Breast epithelium (tissue), 4 donors: ENCODE measurements at places on chromosomes 11 and 22. TPM values are rescaled to one million over a fixed set of nuclear protein-coding genes. Genes with fewer than 3 reads are reported as not detected.

GRCh38 chr11:22337596-22338485 is at the start of gene SLC17A6:
Gene SLC17A6 (plus strand): TSS chr11:22338381. CDS start chr11:22338534, 153 bp downstream.
- no peaks in the 10 kb centered on the region for H3K4me1 ChIP-seq
- H3K4me3 ChIP-seq: no peak within 1 kb of the TSS
- no peak within 1 kb of the TSS for H3K27ac ChIP-seq

DNA sequence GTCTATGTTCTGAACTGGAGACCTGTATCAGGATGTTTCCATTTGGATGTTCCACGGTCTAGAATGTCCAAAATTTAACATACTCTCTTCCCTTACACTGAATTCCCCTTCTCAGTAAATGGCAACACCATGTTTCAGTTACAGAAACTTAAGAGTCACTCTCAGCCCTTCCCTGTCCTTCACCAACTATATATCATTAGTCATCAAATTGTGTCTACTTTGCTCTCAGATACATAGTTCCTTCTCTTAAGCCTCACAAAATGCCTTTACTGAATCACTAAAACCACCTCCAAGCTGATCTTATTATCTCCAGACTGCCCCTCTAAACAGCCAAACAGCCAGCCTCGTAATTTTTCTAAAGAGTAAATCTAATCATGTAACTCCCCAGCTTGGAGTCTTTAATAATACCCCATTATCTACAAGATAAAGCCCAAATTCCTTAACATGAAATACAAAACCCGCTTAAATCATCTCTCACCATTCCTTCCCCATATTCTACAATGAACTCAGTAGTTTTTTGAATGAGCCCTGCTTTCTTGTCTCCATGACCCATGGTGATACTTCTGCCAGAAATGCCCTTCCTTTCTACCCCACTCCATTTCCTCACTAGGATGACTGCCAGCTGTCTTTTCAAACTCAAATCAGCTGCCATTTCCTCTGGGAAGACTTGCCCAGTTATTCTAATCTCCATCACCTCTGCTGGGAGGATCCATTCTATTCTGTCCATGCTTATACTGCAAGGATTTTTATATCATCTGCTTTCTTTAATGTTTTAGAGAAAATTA is 102.7 kb upstream of the ARHGAP42 start:
- no peaks in the 10 kb centered on the region for H3K27me3 ChIP-seq
- H3K36me3 ChIP-seq: no peaks in the 10 kb centered on the region
- no peaks in the 10 kb centered on the region for H3K4me1 ChIP-seq
- H3K4me3 ChIP-seq: no peak overlapping the region
- no peak overlapping the region for H3K27ac ChIP-seq
- DNase-seq: no peak

Gene VSIG10L2
- total RNA-seq: not detected

Gene UPK3A
- not detected for total RNA-seq

GRCh38 chr11:35227576-35228327 is 88.8 kb downstream of the CD44 start:
- H3K27me3 ChIP-seq: no peaks in the 10 kb centered on the region
- no peaks in the 10 kb centered on the region for H3K36me3 ChIP-seq
- H3K4me3 ChIP-seq: no peak overlapping the region
- DNase-seq: no peak

DNA sequence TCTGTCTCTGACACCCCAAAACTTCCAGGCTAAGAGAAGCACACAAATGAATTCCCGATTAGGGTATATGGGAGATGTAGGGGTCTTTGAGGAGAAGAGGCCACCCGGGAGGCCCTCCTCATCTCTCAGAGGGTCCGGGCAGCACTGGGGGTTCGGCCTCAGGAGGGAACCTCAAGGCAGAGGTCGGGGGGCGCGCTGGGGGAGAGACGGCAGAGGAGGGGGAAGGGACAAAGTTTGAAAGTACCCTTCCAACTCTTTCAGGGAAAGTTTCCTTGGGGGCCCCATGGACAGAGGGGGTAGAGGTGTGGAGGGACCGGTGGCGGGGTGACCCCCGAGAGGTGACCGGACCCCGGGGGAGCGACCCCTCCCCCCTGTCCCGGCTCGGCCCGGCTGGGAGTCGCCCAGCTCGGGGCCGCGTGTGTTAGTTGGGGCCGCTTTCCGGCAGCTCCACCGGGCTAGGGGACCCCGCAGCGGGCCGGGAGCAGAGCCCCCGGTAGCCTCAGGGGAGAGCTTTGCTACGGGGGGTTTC is 3.3 kb upstream of the GCAT start:
- H3K27ac ChIP-seq: peak overlapping the region; percentile 98
- peak overlapping the region; percentile 69 for H3K4me3 ChIP-seq
- H3K27me3 ChIP-seq: no peaks in the 10 kb centered on the region
- DNase-seq: no peak
- peaks cover 12% of the 10 kb centered on the region for H3K4me1 ChIP-seq

Gene NAALAD2
- 3.8 TPM for total RNA-seq

GRCh38 chr22:29689206-29689879 is 30.5 kb upstream of the CABP7 start:
- H3K27ac ChIP-seq: no peak overlapping the region
- no peaks in the 10 kb centered on the region for H3K36me3 ChIP-seq
- H3K4me1 ChIP-seq: no peaks in the 10 kb centered on the region
- no peaks in the 10 kb centered on the region for H3K27me3 ChIP-seq
- no peak overlapping the region for H3K4me3 ChIP-seq

DNA sequence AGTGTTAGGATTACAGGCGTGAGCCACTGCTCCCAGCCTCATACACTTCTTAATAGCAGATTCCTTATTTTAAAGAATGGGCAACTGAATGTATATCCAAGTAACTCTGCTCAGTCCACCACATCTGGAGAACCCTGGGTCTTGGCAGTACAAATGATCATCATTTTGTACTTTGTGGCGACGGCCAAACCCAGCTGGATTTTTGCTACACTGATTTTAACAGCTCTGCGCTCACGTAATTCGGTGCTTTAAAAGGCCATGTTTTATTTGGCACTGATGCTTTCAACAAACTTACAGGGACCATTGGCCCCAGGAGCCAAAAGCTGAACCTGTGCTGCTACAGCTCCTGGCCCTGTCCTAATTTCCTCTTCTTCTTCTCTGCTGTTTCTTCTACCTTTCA is 60.8 kb upstream of the PDE3B start:
- no peak overlapping the region for H3K27ac ChIP-seq
- no peak overlapping the region for H3K4me3 ChIP-seq
- H3K36me3 ChIP-seq: no peaks in the 10 kb centered on the region

GRCh38 chr22:46072110-46072881 is 78.0 kb upstream of the PPARA start:
- DNase-seq: peak; percentile 52
- peak overlapping the region; percentile 98 for H3K4me3 ChIP-seq
- H3K36me3 ChIP-seq: no peaks in the 10 kb centered on the region
- peak overlapping the region; percentile 99 for H3K27ac ChIP-seq

Gene GGT5
- 114 TPM for total RNA-seq
